Skin of body (tissue), 3 donors: ENCODE measurements at places on chromosomes 11 and 22. TPM values are rescaled to one million over a fixed set of nuclear protein-coding genes. Genes with fewer than 3 reads are reported as not detected.
A peak's percentile ranks its signal among the peaks of the same experiment; 100 is the strongest.

DNA sequence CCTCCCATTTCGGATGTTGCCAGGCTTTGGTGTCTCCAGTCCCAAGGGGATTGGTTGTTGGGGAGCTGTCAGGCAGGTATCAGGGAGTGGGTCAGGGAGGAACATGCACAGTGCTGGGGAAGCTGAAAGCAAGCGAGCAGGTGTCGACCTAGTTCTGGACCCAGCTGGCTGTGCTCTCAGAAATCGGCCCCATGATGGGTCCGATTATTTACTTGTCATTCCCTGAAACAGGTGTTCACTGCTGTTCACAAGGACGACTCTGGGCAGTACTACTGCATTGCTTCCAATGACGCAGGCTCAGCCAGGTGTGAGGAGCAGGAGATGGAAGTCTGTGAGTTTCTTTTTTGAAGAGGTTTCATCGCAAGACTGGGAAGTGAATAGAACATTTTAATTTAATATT is 76.8 kb downstream of the JAM3 start:
- DNase-seq, result no peak

GRCh38 chr11:44627911-44628729 is 62.7 kb downstream of the CD82 start:
- DNase-seq, result no peak

GRCh38 chr22:42280140-42280539 is 9.7 kb upstream of the TCF20 start:
- no peak for DNase-seq

DNA sequence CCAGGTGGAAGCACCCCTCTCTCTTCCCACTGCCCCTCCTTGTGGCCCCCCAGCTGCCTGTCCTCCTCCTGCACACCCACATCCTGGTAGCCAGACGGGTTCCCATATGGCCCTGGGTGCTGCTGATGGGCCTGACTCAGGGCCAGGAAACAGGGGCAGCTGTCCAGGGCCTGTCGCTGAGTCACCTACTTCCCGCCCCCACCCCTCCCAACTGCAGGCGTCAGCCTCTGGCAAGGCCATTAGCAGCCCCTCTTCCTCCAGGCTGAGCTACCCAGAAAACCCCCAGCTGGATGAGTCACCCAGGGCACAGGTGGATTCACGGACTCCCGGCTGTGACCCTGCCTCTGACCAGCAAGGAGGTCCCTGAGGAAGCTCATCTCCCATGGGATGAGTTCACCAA is 6.9 kb upstream of the GAL start:
- DNase-seq, result no peak

- peak; percentile 45 for DNase-seq
Observed at GRCh38 chr11:16981651-16982194, 32.5 kb downstream of the PLEKHA7 start.

- DNase-seq, result no peak
Observed at GRCh38 chr11:1947592-1948237, 583 bp downstream of the MRPL23 start.

Gene MS4A2
- total RNA-seq, result 11.1 TPM

Gene NCAM1
- 26.8 TPM for total RNA-seq

Gene PHLDB1
- 74.3 TPM for total RNA-seq

Gene FAR1
- total RNA-seq, result 53.5 TPM

Gene BAIAP2L2
- total RNA-seq, result 0.59 TPM
